ENCODE measurements at places on chromosomes 2 and 18.

DNA sequence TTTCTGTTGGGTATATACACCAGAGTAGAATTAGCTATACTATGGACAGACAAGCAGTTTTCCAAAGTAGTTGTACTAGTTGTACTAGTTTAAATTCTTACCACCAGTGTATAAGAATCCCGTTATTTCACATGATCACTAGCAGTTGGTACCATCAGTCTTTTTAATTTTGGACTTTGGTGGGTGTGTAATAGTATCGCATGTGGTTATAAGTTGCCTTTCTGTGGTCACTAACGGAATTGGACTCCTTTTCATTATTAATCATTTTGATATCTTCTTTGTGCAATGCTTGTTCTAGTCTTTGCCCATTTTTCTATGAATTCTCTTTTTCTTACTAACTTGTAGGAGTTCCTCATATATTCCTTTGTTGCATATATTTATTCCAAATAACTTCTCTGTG lies 89.8 kb downstream of the ASXL2 start:
- DNase-seq = no peak

DNA sequence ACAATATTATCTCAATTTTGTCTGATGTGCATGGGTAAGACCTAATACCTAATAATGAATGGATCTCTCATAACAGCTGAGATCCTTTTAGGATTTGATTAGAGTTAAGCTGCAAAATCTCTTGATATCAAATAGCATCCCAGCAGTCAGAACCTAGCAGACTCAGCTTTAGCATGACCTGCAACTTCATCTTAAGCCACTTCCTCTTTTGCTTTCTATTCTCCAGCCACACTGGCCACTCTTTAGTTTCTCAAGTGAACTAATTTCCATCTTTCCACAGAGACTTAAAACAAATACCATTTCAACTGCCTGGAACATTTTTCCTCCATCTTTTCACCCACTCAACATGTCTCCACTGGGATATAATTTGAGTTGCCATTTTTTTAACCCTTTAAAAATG lies 1251.6 kb upstream of the ZEB2 start:
- no peak for DNase-seq

- no peak for DNase-seq
These were observed 36.8 kb upstream of the PLEKHM3 start for GRCh38 chr2:208062113-208062512.

GRCh38 chr18:78090584-78090983 lies 840.9 kb downstream of the GALR1 start:
- no peak for DNase-seq

DNA sequence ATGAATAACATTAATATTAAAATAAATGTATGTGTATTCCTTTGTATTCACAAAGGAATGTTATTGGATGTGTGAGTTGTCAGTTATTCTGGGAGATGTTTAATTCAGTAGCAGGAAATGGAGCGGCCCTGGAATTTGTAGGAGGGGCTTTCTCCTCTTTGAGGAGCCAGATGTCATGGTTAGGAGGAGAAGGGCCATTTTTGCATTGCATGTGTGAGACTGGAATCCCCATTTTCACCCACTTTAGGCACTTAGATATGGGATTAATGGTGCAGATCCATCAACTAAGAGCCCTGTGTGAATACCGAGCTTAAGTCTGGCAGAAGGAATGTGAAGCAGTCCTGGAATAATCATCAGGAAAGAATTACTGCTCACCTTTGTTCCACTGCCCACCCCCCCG lies 439.2 kb downstream of the PARD3B start:
- no peak for DNase-seq

Measured in stimulated activated CD4-positive, alpha-beta T cell treated with anti-CD3 and anti-CD28 coated beads, Interleukin-4, amount 100 ng/mL, for 1 hour (primary cell).